Hypothalamus (tissue), 51 donors: ENCODE measurements at places on chromosomes 5 and 9.
A peak's percentile ranks its signal among the peaks of the same experiment; 100 is the strongest.

DNA sequence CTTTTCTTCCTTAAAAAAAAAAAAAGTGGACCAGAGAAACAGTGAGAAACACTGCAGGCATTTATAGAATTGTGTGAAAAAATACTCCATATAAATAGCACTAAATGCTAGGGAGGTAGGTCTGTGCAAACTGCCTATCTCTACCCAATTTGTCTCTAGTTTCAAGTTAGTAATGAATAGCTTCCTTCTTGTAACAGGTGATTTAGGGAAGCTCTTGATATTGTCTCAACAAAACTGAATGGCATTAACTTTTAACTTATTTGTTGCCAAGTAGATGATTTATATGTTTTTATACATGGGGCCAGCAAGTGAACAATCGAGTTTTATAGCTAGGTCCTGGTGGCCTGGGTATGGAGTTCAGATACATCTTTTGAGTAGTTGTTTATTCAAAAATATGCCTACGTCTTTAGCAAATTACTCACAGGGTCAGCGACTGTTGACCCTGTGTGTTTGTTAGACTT is 283.6 kb downstream of the NR3C1 start:
- DNase-seq: no peak

DNA sequence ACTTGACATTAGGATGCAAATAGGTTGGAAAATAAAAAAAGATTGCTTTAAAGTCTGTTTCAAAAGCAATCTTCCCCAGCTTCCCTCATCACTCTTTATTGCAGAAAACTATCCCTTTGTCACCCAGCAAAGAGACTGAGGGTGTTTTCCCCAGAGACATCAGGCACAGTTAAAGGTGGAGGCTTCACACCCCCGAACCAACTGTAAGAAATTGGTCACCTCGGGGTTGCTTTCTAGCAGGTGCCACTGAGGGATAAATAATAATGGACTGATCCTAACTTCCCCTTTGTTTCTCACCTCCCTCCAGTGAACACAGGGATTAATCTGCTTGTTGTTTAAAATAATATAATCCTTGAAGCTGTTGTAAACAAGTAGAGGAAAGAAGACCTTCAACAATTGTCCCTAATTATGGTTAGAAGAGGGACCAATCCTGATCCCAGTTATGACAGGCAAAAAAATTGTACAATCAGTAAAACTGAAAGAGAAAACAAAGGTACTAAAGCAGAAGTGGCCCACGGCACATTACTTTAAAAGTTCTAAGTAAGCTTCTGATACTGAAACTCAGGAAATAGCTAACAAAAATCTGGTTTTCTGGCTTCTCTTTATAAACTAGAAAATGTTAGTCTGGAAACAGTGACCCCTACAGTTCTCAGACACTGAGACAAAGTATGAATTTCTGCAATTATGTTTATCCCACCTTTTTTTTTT is 6.6 kb upstream of the PCSK1 start:
- no peak for DNase-seq

GRCh38 chr9:95870906-95871305 is 4.6 kb upstream of the ERCC6L2 start:
- no peak for DNase-seq

GRCh38 chr9:110069326-110070248 is 138.4 kb downstream of the C9orf152 start:
- no peak for DNase-seq

DNA sequence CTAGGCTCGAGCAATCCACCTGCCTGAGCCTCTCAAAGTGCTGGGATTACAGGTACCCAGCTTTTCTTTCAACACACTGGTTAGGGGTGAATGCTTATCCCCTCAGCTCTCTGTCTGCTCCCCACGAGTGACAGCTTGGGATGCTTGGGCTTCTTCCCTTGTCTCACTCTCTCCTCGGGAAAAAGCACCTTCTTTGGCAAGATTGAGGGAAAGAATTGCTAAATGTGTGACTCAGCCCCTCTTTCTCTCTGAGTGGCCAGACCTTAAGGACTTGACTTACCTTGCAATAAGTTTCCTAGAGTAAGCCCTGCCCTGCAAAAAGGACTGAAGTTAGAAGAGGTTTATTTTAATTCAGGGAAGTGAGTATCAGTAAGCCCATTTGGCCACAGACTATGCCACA is 68.1 kb upstream of the ERBIN start:
- no peak for DNase-seq

GRCh38 chr5:602466-603035 is 9.6 kb upstream of the CEP72 start:
- DNase-seq: no peak

- DNase-seq: no peak
Measured at GRCh38 chr9:134210908-134211810, 46.8 kb upstream of the RNU6ATAC start.

GRCh38 chr9:108838017-108838416 is 17.8 kb downstream of the ACTL7B start:
- DNase-seq: no peak

DNA sequence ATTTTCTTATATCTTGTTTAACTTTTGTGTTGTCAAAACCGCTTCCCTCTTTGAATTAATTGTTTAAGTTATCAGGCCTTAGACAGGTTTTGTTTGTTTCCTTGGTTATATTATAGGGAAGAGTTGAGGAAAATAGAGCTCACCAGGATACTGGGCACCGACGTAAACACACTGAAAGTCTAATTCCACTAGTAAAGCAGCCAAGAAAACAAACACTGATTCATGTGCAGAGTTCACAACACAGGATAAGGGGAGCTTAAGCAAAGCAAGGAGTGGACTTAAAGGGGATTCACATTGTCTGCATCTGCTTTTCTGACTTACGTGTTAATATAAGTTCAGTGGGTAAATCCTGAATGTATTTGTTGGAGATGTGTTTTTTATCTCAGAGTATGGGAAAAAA is 139.0 kb upstream of the CDH6 start:
- no peak for DNase-seq

DNA sequence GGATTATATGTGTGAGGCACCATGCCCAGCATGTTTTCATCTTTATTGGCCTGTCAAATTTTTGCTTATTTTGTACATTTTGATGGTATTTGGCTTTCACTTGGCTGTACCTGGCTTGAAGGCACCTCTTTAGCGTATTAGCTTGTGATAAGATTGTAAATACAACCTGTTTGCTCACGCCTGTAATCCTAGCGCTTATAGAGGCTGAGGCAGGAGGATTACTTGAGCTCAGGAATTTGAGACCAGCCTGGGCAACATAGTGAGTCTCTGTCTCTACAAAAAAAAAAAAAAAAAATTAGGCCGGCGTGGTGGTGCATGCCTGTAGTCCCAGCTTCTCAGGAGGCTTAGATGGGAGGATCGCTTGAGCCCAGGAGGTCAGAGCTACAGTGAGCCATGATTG is 11.3 kb downstream of the SEC24A start:
- no peak for DNase-seq

- DNase-seq: no peak
Measured at GRCh38 chr9:16236882-16237281, 633.6 kb downstream of the BNC2 start.

DNA sequence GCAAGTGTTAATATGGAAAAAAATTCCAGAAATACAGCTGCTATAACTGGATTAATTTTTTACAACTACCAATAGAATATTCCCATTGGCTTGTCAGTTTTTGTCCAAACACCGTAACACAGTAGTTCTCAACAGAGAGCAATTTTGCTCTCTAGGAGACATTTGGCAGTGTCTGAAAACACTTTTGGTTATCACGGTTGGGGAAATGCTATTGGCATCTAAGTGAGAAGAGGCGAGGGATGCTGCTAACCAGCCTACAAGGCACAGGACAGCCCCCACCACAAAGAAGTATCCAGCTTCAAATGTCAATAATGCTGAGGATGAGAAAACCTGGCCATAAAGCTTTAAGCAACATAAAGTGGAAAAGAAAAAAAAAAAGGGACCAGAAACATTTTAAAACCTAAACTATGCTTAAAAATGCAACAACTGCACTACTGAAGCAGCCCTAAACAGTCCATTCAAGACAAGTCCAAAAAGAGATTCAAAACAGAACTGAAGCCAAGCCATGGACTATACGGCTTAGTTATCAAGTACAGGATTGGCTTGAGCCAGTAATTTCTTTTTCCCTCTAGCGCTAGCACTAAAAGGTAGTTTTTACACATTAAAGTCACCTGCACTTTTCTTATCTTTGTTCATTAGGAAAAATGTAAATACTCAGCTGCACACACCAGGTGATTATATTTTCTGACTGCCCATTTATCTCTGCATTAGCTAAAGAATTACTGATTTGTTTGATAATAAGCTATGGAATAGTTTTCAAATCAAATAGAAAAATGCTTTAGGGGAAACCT is 83.9 kb downstream of the NR3C1 start:
- no peak for DNase-seq

GRCh38 chr5:180173875-180174586 is 35.0 kb downstream of the RASGEF1C start:
- no peak for DNase-seq

DNA sequence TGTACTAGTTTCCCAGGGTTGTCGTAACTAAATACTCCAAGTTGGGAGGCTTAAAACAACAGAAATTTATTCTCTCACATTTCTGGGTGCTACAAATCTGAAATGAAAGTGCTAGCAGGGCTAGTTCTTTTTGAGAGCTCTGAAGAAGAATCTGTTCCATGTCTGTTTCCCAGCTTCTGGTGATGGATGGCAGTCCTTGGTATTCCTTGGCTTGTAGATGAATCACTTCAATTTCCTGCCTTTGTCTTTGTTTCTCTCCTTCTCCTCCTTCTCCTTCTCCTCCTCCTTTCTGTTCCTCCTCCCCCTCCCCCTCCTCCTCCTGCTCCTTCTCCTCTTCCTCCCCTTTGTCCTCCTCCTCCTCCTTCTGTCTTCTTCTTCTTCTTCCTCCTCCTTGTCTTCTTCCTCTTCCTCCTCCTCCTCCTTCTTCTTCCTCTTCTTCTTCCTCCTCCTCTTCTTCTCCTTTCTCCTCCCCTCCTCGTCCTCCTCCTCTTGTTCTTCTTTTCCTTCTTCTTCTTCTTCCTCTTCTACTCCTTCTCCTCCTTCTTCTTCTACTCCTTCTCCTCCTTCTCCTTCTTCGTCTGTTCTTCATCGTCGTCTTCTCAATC is 104.7 kb upstream of the ANKRD55 start:
- DNase-seq: no peak

DNA sequence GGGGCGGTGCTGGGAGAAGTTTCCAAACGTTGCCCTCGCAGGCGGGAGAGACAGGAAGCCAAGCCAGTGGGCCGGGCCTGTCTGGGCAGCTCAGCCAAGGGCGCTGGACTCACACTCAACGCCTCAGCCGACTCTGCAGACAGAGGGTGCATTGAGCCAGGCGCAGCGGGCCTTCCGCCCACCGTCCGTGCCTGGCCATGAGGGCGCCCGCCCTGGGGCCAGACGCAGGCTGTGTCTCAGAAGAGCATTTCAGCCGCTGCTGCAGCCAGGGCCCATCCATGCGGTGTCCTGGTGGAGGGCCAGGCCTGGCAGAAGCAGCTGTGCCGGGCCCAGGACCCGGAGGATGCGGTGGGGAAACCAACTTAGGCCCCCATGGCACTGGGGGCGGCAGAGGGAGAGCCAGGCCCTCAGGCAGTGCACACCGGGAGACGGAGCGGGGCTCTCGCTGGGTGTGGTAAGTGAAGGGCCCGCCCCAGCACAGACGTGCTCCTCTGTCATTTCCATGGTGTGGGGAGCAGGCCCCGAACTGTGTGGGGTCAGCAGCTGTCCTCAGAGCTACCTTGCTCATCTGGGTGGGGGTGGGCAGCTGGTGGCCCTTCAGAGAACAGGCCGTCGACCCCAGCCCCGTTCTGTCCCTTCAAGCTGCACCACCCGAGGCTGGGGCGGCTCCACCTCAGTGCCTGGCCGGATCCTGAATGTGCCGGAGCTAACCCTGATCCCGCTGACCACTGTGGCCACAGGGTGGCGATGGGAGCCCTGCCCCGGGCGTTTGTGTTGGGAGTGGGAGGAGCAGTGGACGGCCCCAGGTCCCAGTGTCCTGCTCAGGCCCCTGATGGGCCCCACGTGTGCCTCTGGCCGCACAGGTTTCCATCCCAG is 18.0 kb downstream of the DNLZ start:
- peak; percentile 83 for DNase-seq
